ENCODE measurements at places on chromosomes 12 and 14.

DNA sequence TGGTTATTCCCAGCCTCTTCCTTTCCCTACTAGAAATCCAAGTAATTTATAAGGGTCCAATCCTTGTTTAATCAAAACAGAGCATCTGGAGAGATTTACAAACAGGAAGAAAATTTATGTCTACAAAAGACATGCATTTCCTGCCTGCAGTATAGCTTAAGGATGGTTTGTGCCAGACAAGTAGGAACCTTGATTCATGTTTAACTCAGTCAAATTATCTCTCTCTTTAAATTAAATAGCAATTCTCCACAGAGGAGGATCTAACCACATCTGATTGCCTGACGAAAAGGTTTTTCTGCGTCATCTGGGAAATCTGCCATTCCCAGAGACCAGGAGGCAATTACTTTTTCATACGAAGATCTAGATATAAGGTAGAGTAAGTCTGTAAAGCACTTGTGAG is 105.2 kb downstream of the ZFC3H1 start:
- no peak for DNase-seq

DNA sequence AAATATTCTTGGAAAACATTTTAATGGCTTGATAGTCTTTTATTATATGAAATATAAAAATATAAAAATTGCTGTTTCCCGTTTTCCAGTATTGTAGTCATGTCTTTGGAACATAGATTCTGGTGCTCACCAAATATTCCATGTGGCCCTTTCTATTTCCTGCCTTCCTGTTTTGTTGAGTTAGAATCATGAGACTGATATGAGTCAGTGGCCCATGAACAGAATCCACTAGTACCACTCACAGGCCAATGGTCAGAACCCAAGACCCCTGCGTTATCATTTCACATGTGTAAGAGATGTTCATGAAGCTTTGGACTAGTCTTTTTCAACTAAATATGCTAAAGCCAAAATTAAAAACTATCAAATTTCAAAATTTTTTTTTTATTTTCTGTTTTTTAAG is 56.9 kb downstream of the BICD1 start:
- DNase-seq: no peak

DNA sequence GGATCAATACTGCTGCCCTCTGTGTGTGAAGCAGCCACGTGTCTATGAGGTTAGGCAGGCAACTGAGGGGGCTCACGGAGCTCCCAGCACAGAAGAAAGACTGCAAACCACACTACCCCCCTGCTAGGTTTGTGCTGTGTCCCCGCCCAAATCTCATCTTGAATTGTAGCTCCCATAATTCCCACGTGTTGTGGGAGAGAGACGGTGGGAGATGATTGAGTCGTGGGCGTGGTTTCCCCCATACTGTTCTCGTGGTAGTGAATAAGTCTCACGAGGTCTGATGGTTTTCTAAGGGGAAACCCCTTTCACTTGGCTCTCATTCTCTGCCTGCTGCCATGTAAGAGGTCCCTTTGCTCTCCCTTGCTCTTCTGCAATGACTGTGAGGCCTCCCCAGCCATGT is 68.6 kb downstream of the ACTN1 start:
- no peak for DNase-seq

- DNase-seq: no peak
Measured at GRCh38 chr14:101167428-101167827, 263.9 kb upstream of the RTL1 start.

DNA sequence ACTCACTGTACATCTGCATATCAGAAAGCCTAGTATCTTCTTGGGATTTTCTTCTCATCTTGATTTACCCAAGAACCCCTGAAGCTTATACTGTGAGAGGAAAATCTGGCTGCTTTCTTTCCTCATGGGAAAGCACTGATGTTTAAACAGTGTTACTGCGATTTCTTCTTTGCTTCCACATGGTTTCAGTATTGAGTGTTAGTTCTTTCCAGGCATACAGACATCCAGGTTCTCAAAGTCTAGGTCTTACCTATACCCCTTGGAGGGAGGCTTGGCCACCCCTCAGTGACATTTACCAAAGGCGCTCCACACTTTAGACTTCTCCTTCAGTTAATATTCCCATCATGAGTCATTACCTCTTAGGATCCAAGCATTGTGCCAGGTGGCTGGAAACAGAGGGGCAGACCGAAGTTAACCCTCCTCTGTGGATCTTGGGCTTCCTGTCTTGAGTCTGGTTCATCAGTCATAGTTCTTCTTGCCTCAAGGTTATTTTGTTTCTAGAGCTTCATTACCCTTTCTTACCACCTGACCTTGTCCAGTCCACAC is 79.1 kb downstream of the TMEM117 start:
- peak; percentile 26 for DNase-seq

DNA sequence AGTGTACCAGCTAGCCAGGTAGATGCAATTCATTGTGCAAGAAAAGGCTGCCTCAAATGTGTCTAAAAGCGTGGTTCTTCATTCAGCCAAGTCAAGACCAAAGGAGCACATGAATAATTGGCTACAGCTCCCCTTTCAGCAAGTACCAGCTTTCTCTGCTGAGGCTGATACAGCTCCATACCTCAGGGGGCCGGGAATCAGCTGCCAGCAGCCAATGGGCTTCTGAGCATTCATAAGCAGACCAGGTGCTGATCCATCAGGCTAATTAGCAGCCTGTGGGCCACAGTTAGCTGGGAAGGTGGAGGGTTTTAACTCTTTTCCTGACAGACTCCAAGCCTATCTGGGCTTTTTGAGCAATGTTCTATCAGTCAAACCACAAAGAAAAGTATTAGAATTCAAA is 264.7 kb downstream of the APAF1 start:
- peak; percentile 83 for DNase-seq

DNA sequence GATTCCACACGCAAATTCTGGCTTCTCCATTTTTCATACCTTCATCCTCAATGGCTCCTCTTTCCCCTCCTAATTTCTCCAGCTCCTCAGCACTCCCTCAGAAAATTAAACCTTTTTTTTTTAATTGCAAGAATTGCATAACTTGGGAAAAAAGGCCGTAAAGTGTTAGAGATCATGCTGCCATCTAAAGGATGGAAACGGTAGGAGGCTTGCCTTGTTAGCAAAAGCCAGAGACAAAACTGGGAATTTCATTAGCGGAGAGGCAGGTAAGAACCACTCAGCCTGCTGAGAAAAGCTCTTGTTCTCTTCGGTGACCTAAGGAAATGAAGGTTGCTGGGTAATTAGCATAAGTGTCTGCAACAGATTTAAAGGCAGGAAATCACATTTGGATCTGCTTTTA is 204.3 kb downstream of the AEBP2 start:
- peak; percentile 57 for DNase-seq

DNA sequence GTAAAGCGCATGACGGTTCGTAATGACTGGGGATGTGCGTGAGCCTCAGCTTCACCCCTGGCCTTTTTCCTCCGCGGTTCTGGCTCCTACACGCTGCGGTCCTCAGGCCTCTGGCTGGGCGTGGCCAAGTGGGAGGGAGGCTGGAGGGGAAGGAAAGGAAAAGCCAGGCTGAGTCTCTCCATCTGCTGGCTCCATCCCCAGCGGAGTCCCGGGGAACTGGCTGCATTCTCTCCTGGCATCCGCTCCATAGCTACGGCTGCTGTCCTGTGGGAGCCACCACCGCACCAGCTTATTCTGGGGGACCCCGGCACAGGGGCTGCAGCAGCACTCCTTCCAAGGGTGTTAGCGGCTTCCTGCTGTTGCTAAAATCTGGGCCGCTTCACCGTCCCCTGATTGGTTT is 68.2 kb upstream of the SLC24A4 start:
- peak; percentile 20 for DNase-seq

DNA sequence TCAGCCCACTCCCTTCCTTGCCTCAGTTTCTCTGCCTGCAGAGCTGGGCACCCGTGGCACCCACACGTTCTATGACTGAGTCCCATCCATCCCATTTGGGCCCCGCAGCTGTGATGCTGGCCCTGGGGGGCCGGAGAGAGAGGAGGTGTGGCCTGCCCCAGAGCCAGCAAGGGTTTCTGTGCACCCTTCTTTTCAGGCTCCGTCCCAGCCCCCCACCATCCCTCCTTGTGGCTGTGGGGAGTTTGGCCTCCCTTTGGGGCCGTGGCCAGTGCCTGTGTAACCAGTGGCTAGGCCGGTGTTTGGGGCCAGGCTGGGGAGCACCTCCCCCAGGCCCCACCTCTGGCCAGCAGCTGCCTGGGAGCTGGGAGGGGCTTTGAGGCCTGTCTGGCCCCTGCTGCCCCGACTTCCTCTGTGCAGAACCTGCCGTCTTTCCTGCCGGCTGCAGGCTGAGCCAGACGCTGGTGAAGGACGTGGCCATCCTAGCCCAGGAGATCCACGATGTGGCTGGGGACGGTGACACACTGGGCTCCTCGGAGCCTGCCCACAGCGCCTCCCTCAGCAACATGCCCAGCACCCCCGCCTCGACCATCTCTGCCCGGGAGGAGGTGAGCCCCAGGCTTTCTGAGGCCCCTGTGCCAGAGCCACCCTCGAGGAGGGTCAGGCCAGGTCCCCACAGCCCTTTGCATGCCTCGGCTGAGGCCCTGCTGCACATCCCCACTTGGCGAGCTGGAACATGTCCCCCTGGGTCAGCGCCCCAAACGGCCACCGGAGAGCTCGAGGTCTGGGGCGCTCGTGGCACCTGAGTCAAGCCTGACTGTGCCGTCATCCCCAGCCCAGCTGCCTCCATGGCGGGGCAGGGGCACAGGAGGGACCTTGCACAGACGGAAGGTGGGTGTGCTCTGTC is 27.7 kb downstream of the CEP170B start:
- peak; percentile 33 for DNase-seq

- DNase-seq: no peak
Measured at GRCh38 chr12:4280351-4281163, 7.0 kb downstream of the CCND2 start.

DNA sequence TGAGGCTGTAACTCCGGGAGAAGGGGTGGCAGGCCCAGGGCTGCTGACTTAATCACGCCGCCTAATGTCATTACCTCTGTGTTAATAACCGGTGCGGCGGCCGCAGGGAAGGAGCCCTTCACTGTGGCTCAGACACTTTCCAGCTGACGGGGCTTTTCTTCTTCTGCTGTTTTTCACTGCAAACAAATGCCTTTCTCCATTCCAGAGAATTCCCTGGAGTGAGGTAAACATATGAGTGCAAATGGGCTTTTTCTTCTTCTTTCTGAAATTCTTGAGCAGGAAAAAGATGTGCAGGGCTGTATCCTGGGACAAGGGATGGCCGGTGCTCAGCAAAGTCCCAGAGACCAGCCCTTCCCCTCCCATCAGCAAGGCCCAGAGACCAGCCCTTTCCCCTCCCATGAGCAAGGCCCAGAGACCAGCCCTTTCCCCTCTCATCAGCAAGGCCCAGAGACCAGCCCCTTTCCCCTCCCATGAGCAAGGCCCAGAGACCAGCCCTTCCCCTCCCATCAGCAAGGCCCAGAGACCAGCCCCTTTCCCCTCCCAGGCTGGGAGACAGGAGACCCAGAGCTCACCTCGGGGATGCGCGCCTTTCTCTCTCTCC is 33.4 kb upstream of the FAM181A start:
- no peak for DNase-seq

All from NCI-H69 (cell line).